ENCODE measurements at places on chromosomes 11 and 22. TPM values are rescaled to one million over a fixed set of nuclear protein-coding genes. Genes with fewer than 3 reads are reported as not detected.

The GRM5 gene
- polyA plus RNA-seq, result 0.01 TPM

DNA sequence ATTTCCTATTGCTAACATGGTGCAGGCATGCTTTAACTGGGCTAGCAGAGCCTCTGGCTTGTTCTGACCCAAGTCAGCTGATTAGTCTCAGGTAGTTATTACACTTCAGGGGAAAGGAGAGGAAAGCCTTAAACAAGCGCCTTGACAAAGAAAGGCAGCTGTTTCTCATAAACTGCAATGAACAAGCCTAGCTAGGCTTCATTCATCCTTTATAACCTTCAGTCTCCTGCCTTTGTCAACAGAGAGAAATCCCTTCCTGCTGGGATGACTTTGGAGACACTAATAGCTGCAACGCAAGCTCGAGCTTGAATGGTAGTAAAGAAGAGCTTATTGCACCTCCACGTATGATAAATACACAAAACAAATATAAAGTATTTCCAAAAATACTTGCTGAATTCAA is 68.4 kb downstream of the CCDC34 start:
- DNase-seq, result no peak

- DNase-seq, result no peak
Observed at GRCh38 chr11:74925281-74925680, 23.6 kb downstream of the XRRA1 start.

- DNase-seq, result no peak
Observed at GRCh38 chr22:38165922-38166593, 15.6 kb downstream of the PLA2G6 start.

DNA sequence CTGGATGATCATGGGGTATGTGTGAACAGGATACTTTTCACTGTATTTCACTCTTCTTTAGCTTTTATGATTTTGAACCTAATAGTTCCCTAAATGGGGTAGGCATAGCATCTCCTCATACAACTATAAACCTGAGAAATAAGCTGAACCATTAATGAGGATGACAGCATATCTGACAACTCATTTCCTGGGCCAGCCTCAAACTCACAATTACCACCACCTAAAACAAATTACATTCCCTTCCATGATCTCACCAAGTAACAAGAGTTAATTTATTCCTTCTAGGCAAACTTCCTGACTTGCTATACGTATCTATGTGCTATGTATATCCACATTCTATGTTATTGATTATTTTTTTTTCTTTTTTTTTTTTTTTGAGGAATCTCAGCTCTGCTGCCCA is 23.0 kb downstream of the SIK3 start:
- no peak for DNase-seq
